ENCODE measurements at places on chromosomes 2 and 18. TPM values are rescaled to one million over a fixed set of nuclear protein-coding genes. Genes with fewer than 3 reads are reported as not detected.

RESP18 gene
- not detected for total RNA-seq

SCN7A gene
- not detected for total RNA-seq

MEP1B gene
- not detected for total RNA-seq

DPP4 gene
- 42.0 TPM for total RNA-seq

STPG4 gene
- total RNA-seq = not detected

KATNAL2 gene
- total RNA-seq = 0.88 TPM

VWA3B gene
- total RNA-seq = not detected

REL gene
- 93.0 TPM for total RNA-seq

ZNF385B gene
- not detected for total RNA-seq

DNA sequence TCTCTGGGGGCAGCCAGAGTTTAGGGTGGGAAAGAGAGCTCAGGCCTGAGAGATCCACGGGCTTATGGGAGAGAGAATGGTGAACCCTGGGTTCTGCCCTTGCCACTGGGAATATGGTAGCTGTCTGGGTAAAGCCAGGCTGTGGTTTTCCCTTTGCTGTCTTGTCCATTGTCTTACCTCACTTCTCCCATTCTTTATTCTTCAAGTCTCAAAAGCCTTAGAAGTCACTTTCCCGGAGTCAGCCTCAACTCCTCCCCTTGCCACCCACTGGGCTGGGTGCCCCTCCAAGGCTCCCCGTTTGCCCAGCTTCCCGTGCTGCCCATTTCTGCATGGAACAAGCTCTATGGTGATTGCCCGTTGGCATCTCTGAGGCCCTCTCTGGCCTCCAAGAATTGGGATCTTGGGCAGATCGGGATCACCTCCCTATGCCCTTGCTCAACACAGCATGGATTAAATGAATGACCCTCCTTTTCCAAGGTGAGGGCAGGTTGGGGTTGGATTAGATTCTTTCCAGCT, 228.2 kb downstream of the HAUS1 start:
- DNase-seq = no peak

DNA sequence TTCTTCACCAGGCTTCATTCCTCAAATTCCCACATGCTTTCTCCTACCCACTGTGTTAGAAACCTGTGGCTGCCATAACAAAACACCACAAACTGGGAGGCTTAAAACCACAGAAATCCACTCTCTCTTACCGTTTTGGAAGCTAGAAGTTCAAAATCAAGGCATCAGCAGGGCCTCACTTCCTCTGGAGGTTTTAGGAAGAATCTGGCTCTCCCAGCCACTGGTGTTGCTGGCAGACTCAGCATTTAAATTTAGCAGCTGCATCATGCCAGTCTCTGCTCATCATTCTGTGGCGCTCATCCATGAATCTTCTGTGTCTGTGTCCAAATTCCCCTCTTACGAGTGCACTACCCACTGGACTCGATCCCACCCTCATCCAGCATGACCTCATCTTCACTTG, 248.5 kb downstream of the ZNF516 start:
- no peak for DNase-seq

- no peak for DNase-seq
Measured at GRCh38 chr2:234911271-234911670, 40.5 kb upstream of the SH3BP4 start.

- DNase-seq = no peak
Measured at GRCh38 chr18:72848503-72849237, 19.1 kb downstream of the NETO1 start.

GRCh38 chr2:126241001-126241400, 415.0 kb upstream of the GYPC start:
- no peak for DNase-seq

DNA sequence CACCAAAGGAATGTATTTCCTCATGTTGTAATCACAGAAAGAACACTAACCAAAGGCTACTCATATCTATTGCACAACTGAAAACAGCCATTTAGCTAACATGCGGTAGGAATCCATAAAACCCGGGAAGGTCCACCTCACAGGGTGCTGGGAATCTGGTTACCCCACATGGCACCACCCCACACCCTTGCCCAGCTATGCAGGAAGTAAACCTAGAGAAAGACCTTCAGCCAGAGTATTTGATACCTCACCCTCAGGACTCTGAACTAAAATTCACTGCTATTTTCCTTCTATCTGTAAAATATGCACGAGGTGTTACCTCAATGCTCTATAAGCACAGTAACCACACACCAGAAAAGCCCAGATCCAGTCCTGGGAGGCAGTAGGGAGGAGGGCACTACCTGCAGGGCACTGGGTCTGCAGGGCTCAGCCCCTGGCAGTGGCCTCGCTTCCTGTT, 45.8 kb downstream of the PTPN2 start:
- no peak for DNase-seq

GRCh38 chr2:144249035-144249637, 270.8 kb downstream of the ZEB2 start:
- no peak for DNase-seq

DNA sequence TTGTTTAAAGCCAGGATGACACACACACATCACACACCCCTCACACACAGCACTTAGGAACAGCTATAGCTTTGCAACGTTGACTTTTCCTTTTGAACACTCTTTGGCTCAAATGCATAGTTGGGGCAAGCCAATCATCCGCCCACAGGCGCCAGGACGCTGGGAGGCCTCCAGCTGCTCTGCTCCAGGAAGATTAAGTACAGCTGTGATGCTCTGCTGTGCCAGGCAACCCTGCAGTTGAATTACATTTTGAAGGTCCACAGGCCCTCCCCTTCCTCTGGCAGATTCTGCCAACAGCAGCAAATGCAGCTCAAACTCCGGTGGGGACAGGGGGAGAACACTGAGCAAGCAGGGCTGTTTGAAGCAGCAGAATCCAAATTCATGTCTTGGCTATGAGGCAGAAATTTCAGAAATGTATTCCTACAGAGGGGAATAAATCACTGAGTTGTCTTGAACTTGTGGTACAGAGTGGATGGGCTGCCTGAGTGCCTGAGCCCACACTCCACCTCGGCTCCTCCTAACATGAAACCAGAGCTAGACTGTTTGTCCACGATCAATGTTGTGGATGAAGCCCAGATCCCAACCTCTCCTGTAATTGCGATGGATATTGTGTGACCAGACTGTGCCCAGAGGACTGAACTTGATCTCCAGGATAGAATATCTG, 86.5 kb upstream of the PPP1CB start:
- DNase-seq = no peak

- DNase-seq = no peak
Measured at GRCh38 chr2:72442270-72442669, 294.6 kb upstream of the CYP26B1 start.

DNA sequence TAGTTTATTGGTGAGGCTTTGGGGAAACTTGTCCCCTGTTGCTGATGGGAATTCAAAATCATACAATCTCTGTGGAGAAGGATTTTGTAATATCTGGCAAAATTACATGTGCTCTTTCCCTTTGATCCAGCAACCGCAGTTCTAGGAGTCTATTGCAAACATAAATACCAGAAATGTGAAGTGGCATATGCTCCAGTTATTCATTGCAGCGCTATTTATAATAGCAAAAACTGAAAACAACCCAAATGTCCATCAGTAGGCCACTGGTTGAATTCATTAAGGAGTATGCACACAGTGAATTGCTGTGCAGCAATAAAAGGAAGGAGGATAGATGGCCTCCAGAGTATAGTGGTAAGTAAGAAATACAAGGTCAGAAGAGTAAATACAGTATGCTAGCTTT, 76.5 kb downstream of the HNRNPLL start:
- DNase-seq = no peak

- no peak for DNase-seq
Measured at GRCh38 chr2:173652767-173653431, 298.2 kb downstream of the CDCA7 start.
